Stimulated activated CD8-positive, alpha-beta memory T cell treated with anti-CD3 and anti-CD28 coated beads, Interleukin-4, amount 100 ng/mL, for 48 hours (primary cell): ENCODE measurements at places on chromosomes 2 and 18.

DNA sequence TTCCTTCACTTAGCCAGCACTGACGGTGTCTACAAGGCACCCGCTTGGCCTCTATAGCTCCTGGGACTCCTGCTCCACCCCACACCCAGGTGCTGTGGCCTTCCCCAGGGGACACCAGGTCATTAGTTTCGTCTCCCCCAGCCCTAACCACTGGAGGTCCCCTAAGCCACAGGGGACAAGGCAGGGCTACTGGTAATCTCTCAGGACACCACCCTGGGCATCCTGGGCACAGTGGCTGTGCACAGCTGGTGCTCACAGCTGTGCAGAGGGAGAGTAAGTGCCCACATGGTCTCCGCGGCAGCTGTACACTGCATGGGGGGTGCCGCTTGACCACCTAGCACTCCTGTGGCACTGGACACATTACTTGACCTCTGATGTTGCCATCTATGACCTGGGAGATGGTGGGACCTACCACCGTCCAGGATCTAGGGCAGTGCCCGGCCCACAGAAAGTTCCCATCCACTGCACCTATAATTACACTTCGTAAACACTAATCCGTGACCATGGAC lies 134.0 kb downstream of the HDAC4 start:
- DNase-seq = no peak

DNA sequence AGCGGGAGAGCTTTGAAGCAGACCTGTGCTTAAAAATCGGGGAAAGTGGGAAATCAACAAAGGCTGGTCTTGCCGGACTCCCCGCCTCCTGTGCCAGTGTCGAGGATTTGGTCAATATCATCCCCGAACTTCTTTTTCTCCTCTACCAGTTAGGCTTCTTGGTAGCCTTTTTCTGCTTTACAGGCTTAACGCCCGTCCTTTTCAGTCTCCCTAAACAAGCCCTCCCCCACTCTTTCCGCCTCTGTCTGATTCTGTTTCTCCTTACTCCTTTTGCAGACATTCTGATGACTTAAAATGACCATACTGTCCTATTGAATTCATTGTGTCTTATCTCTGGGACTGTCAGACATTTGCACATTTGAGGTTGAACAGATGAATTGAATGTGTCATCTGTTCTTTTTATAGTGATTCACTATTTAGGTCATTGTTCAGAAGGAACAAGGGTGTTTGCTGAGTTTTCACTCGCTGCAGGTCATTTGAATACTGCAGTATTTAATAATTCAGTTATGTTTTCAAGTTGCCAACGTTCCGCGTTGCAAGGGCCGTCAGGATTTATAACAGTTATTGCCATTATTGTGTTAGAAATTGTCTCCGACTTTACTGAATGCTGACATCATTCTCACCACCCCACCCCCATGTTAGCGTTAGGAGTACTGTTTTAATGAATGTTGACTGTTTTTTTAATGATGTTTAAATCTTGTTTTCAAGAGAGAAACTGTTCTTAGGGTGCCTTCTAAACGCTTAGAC lies 1.1 kb downstream of the ITGAV start:
- peak; percentile 40 for DNase-seq

- peak; percentile 46 for DNase-seq
Measured at GRCh38 chr2:176128982-176129796, at the start of gene HOXD8. TSS of gene HOXD8 (plus strand) at chr2:176129705. CDS start at chr2:176130367, 662 bp downstream.

GRCh38 chr2:215105607-215106354 lies 32.6 kb downstream of the ABCA12 start:
- no peak for DNase-seq

GRCh38 chr2:145748927-145749326 lies 1229.0 kb upstream of the ZEB2 start:
- DNase-seq = no peak

DNA sequence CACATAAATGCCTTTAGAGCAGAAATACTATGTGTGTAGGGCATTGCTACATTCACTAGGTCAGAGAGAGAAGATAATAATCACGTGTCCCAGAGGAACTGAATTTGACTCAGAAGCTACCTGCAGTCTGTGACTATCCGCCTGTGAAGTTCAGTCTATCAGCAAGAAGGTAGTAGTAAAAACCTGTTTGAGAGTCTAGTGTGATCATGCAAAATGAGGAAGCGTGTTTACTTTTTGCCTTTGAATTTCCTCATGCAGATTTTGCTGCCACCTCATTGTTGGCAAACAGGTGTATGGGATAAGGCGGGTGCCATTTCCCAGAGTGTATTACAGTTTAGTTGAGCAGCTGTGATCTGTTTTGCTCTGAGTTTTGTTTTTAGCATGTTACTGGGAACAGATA lies 403.9 kb upstream of the FANCL start:
- DNase-seq = no peak

DNA sequence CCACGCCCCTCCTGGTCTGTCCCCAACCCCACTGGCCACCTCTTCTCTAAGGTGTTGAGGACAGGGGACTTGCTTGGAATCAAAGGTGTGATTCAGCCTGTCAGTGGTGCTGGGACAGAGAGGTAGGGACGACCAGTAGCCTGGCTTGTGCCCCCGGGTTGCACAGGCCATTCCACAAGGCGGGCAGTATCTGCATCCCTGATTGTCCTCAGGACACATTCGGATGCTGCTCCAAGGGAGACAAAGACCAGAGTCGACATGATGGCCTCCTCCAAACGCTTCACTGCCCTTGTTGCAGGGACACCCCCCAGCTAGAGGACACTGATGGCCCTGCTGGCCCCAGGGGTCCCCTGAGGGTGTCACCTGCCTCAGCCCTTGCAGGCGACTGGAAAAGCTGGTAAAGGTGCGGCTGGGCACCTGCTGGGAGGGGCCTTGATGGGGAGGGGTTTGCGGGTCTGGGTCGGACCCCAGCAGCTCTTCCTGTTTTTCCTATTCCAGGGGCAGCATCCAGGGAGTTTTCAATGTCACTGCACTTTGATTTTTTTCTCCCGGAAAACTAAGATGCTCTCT lies 98.0 kb downstream of the PTGR3 start:
- DNase-seq = no peak

- DNase-seq = no peak
Measured at GRCh38 chr2:191463790-191464189, 214.1 kb upstream of the NABP1 start.

DNA sequence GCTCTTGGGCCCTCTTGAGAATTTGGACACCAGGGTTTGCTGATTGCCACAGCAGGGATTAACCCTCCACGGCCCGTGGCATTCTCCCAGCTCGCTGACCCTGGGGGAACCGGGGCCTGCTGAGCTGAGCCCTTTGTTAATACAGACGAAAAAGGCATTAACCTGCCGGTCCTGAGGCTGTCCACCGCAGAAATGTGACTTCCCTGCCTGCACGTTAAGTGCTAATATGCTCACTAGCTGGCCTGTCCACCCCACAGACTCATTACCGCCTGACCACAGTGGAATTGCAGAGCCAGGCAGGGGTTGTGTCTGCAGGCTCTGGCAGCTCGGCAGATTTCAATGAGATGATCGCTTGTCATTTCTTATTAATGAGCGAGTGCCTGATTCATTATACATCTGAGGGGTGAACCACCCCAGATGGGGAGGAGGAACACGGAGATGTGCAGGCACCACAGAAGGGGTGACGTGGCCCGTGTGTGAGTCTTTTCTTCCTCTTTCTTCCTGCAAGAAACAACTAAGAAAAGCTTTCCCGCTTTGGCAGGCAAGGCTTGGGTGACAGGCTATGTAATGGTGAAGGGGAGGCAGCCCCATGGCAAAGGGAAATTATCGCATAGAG lies 126.0 kb downstream of the GLI2 start:
- no peak for DNase-seq

DNA sequence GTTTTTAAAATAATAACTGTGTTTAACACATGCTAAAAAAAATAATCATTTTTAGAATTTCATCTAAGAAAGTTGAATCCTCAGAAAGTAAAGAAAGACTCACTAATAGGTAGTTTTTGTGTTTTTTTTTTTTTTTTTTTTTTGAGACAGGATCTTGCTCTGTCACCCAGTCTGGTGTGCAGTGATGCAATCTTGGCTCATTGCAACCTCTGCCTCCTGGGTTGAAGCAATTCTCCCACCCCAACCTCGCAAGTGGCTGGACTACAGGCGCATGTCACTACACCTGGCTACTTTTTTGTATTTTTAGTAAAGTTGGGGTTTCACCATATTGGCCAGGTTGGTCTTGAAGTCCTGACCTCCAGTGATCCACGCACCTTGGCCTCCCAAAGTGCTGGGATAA lies 7.1 kb downstream of the CKAP2L start:
- DNase-seq = no peak

- no peak for DNase-seq
Measured at GRCh38 chr2:31997653-31998052, 13.2 kb downstream of the MEMO1 start.

DNA sequence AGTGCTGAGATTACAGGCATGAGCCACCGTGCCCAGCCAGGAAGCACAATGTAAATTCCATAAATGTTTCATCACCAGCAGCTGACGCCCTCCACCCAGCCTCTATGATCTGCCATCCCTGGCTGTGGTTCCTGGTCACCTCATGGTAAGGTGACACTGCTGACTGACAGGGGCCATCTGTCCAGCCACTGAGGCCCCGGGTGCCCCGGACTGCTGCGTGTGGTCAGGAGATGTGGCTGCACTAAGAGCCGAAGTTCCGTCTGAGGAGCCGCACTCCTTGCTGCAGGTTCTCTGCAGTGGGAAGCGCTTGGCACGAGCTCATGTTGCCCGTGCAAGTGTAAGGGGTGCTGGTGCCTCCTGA lies 10.9 kb downstream of the NTSR2 start:
- peak; percentile 9 for DNase-seq

- no peak for DNase-seq
Measured at GRCh38 chr2:161095314-161095713, 64.9 kb upstream of the TANK start.

- DNase-seq = no peak
Measured at GRCh38 chr18:2053490-2054089, 517.7 kb downstream of the METTL4 start.

DNA sequence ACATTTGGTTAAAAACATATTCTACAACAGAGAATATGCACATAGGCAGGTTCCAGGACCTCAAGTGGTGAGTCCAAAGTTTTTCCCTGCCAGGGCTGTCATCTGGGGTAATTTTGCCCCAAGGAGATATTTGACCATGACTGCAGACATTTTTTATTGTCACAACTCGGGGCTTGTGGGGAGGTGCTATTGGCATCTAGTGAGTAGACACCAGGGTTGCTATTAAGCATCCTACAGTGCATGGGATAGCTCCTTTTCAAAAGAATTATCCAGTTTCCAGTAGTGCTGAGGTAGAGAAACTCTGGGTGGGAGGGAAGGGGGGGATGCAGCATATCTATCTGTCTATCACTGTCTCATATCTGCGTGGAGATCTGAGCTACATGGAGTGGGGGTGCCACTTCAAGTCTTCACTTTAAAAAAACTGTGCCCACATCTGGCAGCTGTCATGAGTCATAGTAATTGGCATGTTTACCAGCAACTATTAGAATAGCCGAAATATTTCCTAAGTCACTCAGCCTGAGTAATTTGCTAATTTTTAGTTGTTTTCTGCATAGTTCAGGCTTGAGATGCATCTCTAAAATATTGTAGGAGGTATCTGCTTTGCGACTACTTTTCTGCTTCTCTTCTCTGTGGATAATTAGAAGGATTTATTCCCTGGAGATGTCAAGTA lies 254.0 kb upstream of the RBMS1 start:
- DNase-seq = no peak

DNA sequence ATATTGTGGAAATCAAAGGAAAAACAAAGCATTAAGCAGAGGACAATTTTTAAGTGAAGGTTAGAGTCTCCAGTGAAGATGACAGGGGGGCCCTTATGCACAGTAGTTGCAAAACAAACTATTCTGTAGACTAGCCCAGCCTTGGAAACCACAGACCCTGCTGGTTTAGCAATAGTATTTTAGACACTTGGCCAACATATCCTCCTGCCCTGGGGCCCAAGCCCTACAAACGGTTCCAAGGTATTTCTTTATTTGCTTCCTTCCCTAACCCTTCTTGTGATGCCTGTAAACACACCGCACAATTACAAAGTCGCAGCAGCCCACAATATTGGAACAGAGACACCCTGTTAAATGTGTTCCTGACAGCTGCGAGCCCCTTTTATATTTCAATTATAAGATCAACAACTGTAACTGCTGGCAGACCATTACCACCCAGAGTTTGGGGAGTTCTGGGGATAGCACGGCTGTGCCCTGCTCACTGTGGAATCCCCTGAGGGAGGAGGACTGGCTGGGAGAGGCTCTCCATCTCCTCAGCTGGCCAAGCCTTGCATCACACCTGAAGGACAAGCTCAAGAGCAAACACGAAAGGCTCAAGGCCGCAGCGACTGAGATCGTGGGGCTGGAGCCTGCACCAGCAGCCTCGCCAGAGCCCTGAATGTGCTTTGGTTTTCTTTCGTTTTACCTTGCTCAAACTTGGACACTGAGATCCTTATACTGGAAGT lies 282.2 kb upstream of the ATP5MC3 start:
- DNase-seq = no peak

DNA sequence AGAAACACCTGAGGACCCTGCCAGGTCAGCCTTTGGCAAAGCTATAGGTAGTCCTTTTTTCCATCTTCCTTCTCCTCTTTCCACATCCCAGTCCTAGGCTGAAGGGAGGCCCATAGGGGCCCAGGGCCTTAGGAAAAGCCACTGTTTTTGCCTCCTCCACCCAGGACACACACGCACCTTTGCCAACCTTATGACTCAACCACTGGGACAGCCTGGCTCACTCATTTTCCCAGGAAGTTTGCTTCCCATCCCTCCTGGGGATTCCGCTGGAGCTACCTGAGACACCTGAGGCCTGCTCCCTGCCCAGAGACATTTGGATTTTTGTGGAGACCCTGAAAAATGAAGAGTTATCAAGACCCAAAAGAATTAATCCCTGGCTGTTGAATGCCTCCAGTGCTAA lies 273.4 kb upstream of the SIX2 start:
- no peak for DNase-seq

- DNase-seq = no peak
Measured at GRCh38 chr18:22838639-22839277, 94.4 kb upstream of the RBBP8 start.

DNA sequence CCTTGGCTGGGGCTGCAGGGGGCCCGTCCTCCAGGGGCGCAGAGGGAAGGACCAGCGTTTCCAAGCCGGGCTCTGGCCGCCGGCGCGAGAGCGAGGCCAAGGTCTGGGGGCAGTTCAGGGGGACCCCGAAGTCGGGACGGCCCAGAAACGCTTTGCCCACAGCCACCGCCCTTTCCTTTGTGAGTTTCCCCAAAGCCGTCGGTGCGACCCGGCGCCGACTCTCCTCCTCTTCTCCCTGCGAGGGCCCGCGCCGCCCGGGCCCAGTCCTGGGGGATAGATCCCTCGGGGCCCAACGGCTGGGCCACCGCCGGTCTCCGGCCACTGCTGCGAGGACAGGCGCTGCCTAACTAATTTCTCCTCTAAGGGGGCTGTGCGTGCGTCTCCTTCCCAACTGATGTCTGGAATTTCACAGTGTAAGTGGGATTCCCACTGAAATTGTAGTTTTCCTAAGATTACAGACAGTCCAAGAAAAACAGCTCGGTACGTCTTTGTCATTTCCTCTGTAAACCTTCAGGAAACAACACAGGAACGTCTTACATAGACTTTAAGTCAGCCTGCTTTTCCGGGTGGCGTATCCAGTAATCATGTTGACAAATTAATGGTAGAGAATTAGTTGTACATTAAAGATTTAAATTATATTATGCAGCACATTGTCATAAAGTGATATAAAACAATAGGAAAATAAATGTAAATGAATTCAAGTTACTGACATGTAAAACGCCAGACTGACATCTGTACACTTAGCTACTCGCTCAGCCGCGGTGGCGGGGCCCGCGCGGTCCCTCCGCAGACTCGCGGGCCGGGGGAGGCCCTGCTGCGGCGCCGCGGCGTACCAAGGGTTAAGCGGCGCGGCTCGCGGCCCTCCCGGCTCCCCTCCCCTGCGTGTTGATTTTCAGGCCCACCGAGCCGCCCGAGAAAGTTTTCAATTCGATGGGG lies 139.4 kb upstream of the SIX3 start:
- DNase-seq = no peak

- DNase-seq = no peak
Measured at GRCh38 chr2:235382179-235382578, 111.7 kb upstream of the AGAP1 start.
